ENCODE measurements at places on chromosomes 16 and 17. TPM values are rescaled to one million over a fixed set of nuclear protein-coding genes. Genes with fewer than 3 reads are reported as not detected.

OMG gene
- not detected for total RNA-seq

MT1M gene
- 101 TPM for total RNA-seq

PTGES3L gene
- not detected for total RNA-seq

LRRC37A gene
- total RNA-seq: 0.80 TPM

MPV17L gene
- 16.9 TPM for total RNA-seq

G6PC1 gene
- 64.5 TPM for total RNA-seq

BCL6B gene
- total RNA-seq: 1.6 TPM

CDH16 gene
- not detected for total RNA-seq

SLC6A4 gene
- total RNA-seq: not detected

CMTM2 gene
- 0.44 TPM for total RNA-seq

Data from right lobe of liver (tissue), 6 donors.